ENCODE measurements at places on chromosomes 11 and 22.

DNA sequence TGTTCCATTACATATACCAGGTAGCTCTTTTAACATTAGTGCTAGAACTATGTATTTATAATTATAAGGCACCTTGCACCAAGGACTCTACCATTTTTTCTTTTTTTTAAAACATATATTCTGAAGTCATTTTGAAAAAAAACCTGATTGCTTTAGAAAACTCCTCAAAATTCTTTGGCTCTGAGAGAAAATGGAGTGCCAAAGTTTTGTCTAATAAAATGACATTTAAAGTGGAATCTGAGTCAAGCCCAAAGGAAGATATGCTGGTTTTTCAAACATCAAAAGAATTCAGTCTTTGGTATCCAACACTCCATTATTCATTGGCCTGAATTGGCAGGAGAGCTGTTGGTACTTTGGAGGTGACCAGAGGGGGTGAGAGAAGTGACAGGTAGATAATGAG lies 116.5 kb downstream of the ME3 start:
- no peak for DNase-seq

GRCh38 chr11:70916351-70916750 lies 336.0 kb downstream of the SHANK2 start:
- DNase-seq, result no peak

GRCh38 chr11:75816561-75817239 lies 1.7 kb downstream of the UVRAG start:
- DNase-seq, result no peak

GRCh38 chr11:92393218-92393617 lies 168.6 kb downstream of the FAT3 start:
- no peak for DNase-seq

DNA sequence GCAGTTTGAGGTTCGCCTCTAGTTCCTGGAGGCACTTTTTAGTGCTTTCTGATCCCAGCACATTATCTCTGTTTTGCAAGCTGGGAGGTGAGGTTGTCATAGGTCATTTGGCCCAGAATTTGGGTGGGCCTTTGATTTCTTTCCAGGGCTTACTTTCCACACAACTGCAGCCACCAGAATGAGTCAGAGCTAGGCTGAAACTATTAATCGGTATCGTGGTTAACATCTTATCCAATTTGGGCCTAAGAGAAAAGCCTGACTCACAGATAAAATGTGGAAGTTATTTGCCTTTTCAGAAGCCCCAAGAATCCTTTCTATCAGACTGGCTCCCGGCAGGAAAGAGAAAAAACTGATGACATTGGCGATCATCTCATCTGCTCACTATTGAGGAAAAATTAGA lies 166.4 kb downstream of the KIRREL3 start:
- no peak for DNase-seq

GRCh38 chr11:35723913-35724312 lies 61.3 kb downstream of the TRIM44 start:
- no peak for DNase-seq

DNA sequence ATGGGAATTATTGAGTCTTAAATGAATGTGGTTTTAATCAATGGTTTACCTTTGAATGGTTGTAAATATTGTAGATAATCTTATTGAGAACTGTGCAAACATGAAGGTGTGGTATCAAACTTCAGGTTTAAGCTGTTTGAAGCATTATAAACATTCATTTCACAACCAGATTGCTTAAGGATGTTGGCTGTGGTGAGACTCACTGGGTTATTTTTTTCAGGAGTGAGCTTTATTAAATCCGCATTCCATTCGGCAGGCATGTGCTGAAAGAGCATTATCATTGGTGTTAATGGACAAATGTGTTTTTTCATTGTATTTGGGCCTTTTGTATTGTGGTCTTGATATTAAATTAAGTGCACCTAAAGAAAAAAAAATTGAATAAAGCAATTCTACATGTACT lies 9.7 kb downstream of the MMP3 start:
- no peak for DNase-seq

GRCh38 chr11:134802116-134802515 lies 390.1 kb upstream of the B3GAT1 start:
- DNase-seq, result no peak

GRCh38 chr11:35787626-35788025 lies 125.1 kb downstream of the TRIM44 start:
- no peak for DNase-seq

Data from D721Med (cell line).